ENCODE measurements at places on chromosomes 13 and 19. TPM values are rescaled to one million over a fixed set of nuclear protein-coding genes. Genes with fewer than 3 reads are reported as not detected.

- DNase-seq = no peak
These were observed 11.1 kb downstream of the CAPN12 start for GRCh38 chr19:38733241-38733492.

DNA sequence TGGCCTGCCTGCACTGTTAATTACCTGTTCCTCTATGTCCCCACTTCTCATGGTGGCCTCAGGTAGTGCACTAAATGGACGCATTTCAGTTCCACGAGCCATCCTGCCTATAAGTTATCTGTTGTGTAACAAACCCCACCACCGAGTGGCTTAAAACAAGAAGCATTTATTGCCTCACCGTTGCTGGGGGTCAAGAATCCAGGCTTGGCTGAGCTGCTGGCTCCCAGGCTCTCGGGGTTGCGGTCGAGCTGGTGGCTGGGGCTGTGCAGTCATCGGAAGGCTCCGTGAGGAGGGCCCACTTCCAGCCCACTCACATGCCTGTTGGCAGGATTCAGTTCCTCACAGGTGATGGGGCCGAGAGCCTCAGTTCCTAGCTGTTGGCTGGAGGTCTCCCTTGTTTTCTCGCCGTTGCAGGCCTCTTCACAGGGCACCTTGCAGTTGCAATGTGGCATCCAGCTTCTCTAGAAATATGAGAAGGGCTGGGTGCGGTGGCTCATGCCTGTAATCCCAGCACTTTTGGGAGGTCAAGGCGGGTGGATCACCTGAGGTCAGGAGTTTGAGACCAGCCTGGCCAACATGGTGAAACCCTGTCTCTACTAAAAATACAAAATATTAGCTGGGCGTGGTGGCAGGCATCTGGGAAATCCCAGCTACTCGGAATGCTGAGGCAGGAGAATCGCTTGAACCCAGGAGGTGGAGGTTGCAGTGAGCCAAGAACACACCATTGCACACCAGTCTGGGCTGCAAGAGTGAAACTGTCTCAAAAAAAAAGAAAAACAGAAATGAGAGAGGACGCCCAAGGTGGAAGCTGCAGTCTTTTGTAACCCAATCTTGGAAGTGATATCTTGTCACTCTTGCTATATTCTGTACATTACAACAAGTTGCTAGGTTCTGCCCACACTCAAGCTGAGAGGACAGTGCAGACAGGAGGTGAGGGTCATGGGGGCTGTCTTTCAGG, 6.5 kb upstream of the PTOV1 start:
- DNase-seq = no peak

DNAAF3 gene
- 1.6 TPM for total RNA-seq

GRCh38 chr13:112764028-112764427, 74.2 kb downstream of the ATP11A start:
- DNase-seq = no peak

GRCh38 chr13:110421696-110422385, 114.8 kb downstream of the COL4A2 start:
- DNase-seq = peak; percentile 92

FUT6 gene
- total RNA-seq = not detected

DNA sequence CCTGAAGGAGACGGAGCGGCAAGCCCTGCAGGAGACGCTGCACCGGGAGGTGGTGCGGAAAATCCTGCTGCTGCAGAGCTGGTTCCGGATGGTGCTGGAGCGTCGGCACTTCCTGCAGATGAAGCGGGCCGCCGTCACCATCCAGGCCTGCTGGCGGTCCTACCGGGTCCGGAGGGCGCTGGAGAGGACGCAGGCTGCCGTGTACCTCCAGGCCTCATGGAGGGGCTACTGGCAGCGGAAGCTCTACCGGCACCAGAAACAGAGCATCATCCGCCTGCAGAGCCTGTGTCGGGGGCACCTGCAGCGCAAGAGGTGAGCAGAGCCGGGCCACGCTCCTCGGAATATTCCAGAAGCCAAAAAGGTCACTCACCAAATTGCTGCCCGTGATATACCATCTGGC, 22.4 kb upstream of the USE1 start:
- no peak for DNase-seq

ZSCAN22 gene
- 2.9 TPM for total RNA-seq

GRCh38 chr13:30725326-30726085, 9.8 kb upstream of the ALOX5AP start:
- DNase-seq = peak; percentile 89

GRCh38 chr13:41587490-41587889, 130.1 kb downstream of the RGCC start:
- DNase-seq = no peak

TLE6 gene
- total RNA-seq = 0.84 TPM

GRCh38 chr19:4174895-4175668, 7.3 kb downstream of the SIRT6 start:
- no peak for DNase-seq

DNA sequence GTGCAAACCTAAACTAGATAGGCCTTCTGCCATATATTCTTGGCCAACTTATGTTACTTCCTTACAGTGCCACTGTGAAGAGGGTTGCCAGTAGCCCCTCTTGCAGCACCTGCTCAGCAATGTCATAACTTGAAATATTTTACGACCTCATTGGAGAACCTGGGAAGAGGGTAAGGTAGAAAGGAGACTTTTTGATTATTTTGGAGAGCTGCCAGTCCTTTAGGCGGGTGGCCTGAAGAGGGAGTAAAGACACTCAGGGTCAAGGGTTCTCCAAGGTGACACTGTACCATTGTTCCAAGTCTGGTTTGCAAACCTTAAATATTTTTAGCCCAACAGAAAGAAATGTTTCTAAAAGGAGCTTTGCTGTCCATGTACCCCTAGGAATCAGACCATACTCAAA, 118.3 kb downstream of the FLT1 start:
- DNase-seq = no peak

GRCh38 chr19:18898607-18899408, 2.9 kb upstream of the CERS1 start:
- DNase-seq = no peak

All from RPMI7951 (cell line).